ENCODE measurements at places on chromosomes 2 and 18.

DNA sequence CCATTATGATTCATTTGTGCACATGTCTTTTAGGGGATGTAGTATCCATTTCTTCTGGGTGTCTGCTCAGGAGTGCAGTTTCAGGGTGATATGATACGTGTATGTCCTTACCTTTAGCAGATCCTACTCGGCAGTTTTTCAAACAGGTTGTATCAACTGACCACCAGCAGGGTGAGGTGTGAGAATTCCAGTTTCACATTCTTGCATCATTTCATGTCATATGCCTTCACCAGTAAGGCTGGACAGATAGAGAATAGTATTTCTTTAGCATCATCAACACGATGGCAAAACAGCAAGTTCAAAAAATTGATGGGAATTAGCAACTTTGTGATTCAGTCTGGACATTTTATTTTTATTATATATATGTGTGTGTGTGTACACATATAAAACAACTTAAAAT, 230.0 kb upstream of the TPO start:
- DNase-seq = no peak

DNA sequence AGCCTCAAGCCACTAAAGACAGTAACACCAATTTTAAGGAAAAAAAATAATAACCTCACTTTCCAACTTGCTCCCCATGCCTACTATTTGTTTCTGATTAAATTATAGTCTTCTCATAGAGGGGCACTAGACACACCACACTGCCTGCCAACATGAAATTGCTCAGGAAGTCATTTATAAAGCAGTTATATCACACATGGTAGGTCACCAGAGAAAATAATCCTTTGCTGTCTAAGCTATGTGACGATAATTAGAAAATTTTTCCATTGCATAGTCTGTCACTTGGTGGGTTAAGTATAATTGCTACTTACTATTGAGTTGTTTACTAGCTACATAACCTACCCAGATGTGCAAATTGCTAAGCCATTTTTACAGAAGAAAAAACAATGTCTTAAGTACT, 85.2 kb downstream of the INO80D start:
- DNase-seq = no peak

GRCh38 chr18:47286776-47287410, 35.4 kb upstream of the SKOR2 start:
- DNase-seq = no peak

DNA sequence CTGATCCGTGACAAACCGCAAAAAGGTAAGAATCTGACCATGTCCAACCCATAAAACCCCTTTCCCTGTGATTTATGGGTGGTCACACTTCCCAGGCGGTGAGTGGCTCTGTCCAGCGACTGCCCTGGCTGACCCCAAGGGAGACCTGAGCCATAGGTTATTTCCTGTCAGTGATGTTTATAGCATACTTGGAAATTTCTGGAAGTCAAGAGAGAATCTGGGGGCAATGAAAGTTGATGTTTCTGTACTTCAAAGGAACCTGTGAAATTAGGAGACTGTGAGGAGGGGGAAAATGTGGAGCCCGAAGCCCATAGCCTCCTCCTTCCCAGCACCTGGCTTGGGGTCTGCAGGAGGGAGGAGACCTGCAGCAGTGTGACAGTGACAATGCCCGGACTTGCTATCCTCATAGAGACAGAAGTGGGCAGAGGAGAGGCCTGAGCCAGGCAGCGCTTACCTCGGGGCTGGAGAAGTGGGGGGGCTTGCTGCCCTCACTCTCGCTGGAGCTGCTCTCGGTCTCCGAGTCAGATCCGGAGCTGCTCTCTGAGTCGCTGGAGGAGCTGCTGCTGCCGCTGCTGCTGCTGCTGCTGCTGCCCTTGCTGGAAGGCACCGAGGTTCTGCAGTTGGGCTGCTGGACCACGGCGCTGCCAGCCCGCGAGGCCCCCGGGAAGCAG, 111.3 kb upstream of the REV1 start:
- no peak for DNase-seq

DNA sequence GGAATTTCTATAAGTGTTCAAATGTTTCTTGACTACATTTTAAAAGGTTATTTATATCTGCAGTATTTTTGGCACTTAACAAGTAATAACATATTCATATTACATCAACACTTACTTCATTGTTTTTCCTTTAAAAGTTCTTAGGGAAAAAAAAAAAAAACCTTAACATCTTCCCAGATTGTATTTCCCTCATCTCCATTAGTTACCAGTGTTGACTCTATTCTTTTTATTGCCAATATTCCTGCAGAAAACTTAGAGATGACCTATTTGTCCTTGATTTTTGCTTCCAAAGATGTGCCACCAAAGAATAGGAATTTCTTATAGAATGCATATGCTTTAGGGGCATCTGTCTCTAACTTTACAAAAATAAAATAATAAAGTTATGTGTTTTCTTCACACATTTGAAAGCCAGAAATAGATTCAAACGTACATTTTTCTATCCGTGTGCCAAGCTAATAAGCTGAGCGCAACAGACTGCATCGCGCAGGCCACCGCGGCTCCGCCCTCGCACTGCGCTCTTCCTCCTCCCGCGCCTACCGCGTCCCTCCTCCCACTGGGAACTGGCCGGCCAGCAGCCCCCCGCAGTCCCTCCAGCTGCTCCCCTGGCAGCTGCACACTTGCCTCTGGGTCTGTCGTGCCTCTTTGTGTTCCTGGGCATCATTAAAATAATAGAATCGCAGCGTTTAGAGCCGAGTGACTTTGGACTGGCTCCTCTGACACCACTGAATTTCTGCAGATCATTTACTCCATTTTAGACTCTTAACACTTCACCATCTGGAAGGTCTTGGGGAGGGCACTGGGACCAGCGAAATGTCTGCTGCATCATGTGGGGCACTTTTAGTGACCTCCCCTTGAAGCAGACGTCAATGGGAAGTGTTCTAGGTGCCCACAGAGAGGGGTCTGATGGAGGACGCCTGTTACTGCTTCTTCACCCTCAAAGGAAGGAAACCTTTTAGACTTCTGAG, 21.2 kb upstream of the NAB1 start:
- DNase-seq = peak; percentile 93

DNA sequence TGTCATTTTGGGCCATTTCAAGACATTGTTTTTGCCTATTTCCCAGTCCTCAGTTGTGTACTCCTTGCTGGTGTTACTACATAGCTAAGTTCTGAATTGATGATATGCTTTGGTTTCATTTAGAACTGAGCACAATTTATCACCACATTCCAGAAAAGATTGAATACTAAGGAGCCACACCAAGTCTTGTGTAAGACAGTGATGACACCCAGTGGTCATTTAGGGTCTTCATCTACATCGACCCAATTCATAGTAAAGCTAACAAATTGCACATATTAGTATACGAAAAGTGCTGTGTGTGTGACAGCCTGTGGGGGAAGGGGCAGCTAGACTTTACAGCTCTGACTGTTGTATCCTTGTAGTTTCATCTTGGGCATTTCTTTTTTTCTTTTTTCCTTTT, 10.9 kb upstream of the DLX2 start:
- DNase-seq = no peak

- no peak for DNase-seq
Observed at GRCh38 chr18:32870611-32871010, 97.8 kb upstream of the KLHL14 start.

DNA sequence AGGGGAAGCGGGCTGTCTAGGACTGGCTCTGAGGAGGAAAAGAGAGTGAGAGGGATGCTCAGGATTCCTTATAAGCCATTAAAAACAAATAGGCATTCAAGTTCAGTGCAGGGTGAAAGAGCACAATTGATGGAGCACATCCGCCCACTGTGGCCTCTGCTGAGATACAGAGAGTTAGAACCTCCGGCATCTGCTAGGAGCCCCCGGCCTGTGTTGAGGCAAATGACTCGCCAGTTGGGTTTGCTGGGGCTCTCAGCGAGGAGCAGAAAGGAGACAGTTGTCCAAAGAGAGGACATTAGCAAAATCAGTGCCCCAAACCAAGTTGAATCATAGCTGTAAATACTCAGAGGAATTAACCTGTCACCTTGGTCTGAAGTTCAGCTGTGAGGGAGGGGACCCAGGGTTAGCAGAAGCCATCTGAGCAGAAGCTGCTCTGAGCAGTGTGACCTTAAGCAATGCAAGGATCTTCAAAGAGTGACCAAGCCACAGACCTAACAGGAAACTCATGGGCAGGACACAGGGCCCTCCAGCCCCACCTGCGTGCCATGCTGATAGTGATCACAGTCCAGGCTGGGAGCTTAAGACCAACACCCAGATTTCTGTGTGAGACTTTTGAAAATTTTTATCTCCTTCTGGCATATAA, 23.3 kb upstream of the IL18RAP start:
- no peak for DNase-seq

GRCh38 chr2:176518823-176519222, 249.6 kb downstream of the MTX2 start:
- DNase-seq = no peak

GRCh38 chr2:189836644-189837043, 52.4 kb downstream of the PMS1 start:
- peak; percentile 70 for DNase-seq

DNA sequence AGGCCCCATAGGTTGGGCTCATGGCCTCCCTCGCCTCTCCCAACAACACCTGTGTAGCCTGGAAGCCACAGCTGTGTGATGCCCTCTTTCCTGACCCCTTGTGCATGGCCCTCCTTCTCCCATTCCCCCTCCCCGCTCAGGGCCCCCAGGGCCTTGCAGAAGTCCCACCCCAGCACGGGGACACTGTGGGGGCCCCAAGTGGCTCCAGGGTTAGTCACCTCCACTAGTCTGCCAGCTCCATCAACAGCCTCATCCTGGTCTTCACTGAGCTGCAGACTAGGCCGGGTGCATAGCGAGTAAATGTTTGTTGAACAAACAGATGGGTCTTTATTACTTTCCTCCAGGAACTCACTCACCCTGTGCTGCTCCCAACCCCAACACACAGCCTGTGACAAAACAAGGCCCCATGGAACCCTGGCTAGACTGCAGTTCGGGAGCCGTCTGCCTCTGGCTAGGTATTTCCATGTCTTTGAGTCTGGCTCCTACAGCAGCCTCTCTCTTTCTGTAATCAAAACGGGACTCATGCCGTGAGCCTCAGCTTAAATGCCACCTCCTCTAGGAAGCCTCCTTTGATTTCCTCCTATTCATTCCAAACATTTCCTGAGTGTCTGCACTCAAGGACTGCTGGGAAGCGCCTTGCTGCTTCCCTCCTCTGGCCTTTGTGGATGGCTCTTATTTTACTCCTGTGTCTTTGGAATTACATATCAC, 109.9 kb upstream of the ID2 start:
- no peak for DNase-seq

DNA sequence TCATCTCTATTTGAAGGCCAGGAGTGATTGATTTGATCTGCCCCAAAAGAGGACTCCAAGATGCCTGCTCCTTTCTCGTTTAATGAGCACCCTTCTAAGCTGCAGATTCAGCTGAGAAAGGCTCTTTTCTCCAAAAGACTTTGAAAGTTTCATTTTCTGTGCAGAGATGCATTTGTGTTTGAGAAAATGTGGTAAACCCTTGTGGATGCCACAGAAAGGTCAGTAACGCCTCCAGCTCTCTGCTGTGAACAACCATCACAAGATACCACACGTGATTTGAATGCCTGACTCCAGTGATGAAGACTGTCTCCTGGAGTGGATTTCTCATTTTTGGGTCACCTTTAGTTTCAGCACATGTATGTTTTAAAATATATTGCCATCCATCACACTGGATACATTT, 35.0 kb upstream of the CCDC85A start:
- no peak for DNase-seq

- DNase-seq = no peak
Observed at GRCh38 chr2:10407841-10408648, 40.1 kb downstream of the ODC1 start.

GRCh38 chr2:100416397-100416934, 1.0 kb downstream of the CHST10 start:
- DNase-seq = no peak

DNA sequence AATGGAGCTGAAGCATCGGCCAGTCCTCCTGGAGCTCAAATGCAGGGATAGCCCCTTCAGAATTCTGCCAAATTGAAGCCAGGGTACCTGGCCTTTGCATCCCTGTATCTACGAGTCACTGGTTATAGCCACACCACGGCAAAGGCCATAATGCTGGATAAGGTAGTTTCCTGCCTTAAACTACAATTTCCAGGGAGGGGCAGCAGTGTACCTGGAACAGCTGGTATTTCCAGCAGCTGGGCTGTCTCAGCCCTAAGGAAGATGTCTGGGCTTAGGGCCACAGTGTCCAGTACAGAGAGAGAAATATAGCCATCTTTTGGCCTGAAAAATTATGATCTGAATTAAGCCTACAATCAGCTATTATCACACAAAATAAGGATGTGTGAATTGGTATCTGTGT, 180.3 kb downstream of the GCA start:
- no peak for DNase-seq

DNA sequence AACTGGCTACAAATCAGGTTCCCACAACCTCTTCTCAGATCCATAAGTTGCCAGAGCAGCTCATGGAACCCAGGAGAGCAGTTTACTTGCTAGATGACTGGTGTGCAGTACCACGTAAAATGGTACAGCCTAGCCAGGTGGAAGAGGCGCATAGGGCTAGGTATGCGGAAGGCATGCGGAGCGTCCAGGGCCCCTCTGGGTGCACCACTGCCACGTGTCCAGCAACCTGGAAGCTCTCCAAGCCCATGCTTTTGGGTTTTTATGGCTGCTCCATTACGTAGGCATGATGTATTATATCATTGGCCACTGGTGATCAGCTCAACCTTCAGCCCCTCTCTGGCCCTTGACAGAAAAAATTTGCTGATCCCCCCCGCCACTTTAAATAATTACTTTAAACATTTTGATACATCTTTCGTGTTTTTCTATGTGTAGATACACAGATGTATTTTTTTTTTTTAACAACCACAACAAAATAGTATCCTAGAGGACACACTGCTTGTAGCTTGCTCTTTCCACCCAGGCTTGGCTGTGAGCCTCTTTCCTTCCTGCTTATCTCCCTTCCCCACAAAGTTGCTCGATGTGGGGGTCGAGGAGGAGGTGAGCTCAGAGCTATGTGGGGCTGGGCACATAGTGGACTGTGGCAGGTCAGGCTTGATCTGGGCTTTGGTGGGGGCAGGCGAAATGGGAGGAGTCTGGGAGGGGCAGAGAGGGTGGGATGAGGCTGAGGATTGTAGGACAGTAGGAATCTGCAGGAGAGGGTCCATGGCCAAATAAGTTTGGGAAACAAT, 65.4 kb upstream of the MCFD2 start:
- no peak for DNase-seq

DNA sequence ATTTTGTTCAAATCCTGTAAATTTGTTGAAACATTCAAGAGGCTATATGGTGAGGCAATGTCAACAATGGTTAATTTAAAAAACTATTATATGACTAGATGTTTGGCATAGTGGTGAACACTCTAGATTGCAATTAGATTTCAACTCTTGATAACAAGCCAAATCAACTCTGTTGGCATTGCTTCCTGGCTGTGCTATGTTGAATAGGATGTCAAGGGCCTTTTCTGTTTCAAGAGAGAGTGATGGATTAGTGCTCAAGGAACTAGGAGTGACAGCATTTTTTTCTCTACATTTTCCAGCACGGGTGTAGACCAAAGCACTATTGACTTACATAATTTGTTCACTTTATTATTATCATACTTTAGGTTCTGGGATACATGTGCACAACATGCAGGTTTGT, 172.4 kb upstream of the KCNH7 start:
- no peak for DNase-seq

Measured in muscle of back (tissue), 13 donors.